ENCODE measurements at places on chromosomes 4 and X. TPM values are rescaled to one million over a fixed set of nuclear protein-coding genes. Genes with fewer than 3 reads are reported as not detected.

- no peak for DNase-seq
These were observed 82.4 kb downstream of the F11 start for GRCh38 chr4:186348433-186348832.

DNA sequence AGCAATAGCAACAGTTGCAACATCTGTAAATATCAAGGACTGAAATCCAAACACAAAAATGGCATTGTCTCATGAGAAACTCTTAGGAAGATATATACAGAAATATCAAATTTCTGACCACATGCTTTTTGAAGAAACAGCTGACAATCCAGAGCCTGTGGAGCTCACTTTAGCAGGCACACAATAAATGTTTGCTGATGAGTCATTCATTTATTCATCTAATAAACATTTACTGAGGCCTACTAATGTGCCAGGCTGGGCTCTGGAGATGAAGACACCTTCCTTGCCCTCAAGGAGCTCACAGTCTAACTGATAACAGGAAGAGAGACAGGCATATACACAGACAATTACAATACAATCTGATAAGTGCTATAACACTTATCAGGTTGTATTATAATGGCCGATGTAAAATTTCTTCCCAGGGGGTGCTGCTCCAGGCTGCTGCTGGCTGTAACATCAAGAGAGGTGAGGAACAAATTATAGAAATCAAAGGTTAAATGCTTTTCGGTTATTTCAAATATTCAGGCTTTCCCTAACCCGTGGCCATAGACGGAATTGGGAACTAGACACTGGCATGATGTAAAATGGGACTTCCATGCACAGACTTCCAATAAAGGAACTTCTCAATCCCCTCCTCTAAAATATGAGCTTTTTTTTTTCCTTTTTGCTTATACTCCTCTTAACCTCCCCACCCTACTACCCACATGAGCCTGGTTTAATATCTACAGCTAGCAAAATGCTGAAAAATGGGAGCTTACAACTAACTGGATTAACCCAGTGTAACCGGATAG, 16.8 kb upstream of the ZCCHC13 start:
- DNase-seq = no peak

GRCh38 chr4:129138810-129139496, 43.0 kb downstream of the C4orf33 start:
- no peak for DNase-seq

GRCh38 chr4:96407225-96407624, 567.3 kb downstream of the PDHA2 start:
- no peak for DNase-seq

DNA sequence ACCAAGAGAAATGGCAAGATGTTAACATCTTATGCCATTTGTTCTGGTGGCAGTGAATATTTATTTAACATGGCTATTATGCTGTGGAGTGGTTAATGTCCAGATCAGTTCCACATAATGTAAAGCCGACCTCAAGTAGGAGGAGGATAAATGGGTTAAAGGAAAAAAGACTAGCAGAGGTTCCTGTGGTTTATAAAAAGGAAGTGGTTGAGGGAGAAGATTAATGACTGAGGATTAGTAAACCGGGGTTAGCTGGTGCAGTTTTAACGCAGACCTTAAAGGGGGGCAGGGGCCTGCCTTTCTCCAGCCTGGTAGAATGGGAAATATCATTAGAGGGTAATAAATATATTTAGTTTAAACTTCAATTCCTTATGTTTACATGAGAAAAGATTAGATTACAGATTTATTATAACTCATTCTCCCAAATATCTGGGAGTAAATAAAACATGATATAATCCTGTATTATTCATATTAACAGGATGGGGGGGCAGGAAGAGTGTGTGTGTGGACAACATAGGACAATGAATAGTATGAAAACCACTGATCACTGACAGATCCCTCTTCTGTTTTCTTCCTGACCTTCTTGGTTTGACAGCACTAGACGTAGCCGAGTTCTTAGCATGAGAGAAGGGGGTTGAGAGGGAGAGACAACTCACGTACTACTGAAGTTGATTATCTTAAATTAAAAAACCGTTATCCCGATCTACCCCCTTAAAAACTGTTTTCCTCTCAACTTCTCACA, 124.1 kb upstream of the LIMCH1 start:
- no peak for DNase-seq

GRCh38 chr4:56513517-56513916, 7.9 kb downstream of the ARL9 start:
- no peak for DNase-seq

DNA sequence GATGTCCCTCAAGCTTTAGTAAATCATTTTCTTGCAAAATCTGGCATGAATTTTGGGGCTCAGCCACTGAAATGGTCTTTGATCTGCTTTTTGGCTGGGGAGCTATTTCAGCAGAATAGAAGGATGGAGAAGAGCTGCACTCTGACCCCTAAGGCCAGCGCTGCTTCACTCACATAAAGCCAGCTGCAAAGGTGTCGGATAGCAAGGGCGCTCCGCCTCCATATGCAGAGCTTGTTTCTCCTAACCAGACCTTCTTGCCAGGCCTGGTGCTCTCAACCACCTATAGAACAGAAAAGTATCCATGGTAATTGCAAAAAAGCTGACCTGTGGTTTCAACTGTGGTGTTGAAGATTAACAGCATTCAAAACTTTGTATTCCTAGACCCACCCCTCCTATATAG, 24.1 kb upstream of the COQ2 start:
- no peak for DNase-seq

DNA sequence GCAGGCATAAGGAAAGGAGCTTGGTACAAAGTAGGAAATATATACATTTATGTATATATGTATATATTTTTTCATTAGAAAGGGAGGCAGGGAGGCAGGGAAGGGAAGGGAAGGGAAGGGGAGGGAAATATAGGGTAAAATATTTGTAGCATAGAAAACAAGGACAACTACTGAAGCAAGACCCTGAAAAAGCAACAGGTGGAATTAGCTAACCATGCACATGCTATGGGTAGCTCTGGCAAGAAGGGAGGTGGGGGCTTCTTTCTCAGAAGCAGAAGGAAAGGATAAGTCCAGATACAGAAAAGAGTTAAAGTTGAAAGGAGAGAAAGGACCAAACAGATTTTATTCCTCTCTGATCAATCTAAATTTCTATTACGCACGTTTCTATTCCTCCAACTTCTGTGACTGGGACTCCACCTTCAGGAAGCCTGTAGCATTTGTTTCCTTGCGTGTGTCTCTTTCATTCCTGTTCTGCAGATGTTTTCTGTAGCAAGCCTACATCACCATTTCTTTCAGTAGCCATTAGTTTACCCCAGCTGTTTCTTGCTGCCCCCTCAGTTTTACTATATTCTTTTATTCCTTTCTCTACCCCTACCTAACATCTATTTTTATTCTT, 82.9 kb downstream of the OR13H1 start:
- no peak for DNase-seq

DNA sequence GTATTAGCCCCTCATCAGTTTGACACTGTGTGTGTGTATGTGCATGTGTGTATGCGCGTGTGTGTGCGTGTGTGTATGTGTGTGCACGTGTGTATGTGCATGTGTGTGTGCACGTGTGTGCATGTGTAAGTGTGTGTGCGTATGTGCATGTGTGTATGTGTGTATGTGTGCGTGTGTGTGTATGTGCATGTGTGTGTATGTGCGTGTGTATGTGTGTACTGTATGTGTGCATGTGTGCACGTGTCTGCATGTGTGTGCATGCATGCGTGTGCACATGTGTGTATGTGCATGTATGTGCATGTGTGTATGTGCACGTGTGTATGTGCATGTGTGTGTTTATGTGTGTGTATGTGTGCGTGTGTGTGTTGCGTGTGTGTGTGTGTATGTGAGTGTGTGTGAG, 31.1 kb upstream of the MXRA5 start:
- no peak for DNase-seq

DNA sequence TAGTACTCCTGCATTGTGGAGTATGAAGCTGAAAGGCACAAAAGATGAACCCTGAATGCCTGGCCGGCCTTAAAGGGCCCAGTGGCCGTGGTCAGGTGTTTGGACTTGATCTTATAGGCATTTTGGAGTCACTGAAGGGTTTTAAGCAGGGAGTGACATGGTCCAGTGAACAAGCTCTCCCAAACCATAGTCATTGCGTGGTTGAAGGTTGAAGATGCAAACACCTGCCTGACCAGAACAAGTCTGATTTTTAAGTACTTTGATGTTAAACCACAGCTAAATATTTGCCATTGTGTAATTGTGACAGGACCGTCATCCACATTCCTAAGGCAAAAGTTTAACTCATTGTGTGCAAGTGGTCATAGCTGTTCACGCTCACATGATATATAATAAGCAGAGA, 3.3 kb downstream of the STK32B start:
- no peak for DNase-seq

- no peak for DNase-seq
These were observed 41.3 kb downstream of the WDR1 start for GRCh38 chr4:10075158-10075863.

- no peak for DNase-seq
These were observed 7.6 kb downstream of the CXCL13 start for GRCh38 chr4:77613267-77613666.

- no peak for DNase-seq
These were observed 136.4 kb upstream of the GUCY1A1 start for GRCh38 chr4:155530290-155530689.

The FAM236B gene
- not detected for total RNA-seq
